Left forelimb (tissue), 1 donor: ENCODE measurements at places on chromosomes 1 and 21.

DNA sequence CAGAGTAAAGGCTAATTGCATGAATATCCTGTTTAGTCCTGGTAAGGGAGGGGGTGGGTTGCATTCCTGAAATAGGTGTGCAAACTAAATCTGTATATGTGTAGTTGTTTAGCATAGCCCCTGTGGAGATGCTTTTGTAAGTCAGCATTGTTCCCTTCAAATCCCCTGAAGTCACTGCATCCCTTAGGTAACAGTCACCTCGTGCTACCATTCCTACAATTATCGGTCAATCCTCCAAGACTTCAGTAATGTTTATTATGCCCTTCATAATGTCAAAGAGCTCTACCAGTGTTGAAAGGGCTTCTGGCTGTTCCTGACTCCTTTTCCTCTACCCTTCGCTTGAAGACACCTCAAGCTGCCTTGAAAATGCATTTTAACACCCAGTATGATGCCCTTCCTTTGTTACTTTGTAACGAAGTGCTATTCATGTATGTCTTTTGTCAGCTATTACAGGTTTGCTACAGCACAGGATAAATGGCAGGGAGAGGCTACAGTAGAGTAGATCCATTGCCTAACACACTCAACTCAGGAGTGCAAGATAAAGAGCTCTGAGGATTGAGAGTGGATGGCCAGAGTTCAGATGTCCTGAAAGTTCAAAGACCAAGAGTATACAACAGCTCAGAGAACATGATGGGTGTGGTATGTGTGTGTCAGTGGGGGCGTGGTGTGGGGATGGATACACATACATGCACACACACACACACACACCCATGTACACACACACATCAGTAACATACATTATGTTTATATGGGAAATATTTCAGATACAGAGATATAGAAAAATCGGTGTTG, 27.4 kb upstream of the FOXD3 start:
- no peak for DNase-seq

DNA sequence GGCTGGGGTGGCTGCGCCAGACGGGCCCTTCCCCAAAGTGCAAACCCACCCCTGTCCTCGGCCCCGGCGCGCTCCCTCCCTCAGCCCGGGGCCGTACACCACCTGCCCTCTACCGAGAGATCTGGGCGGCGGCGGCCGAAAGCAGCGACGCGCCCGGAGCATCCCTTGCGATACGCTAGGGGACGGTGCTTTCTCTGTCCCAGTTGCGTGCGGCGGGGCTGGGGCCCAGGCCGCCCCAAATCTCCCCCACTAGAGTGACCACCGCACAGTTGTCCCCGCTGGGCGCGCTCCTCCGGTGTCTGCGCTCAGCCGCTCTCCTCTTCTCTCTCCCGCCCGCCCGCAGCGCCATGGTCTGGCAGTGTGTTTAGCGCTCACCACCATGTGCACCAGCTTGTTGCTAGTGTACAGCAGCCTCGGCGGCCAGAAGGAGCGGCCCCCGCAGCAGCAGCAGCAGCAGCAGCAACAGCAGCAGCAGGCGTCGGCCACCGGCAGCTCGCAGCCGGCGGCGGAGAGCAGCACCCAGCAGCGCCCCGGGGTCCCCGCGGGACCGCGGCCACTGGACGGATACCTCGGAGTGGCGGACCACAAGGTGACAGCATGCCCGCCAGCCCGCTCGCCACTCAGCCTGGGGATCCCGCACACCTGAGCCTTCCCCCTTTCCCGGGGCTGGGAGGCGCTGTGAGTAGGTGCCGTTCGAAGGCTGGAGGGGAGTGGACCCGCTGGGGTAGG, 1.0 kb downstream of the ST6GALNAC5 start:
- peak; percentile 73 for DNase-seq

GRCh38 chr1:105138458-105138893, 1388.8 kb downstream of the AMY1C start:
- DNase-seq, result no peak

DNA sequence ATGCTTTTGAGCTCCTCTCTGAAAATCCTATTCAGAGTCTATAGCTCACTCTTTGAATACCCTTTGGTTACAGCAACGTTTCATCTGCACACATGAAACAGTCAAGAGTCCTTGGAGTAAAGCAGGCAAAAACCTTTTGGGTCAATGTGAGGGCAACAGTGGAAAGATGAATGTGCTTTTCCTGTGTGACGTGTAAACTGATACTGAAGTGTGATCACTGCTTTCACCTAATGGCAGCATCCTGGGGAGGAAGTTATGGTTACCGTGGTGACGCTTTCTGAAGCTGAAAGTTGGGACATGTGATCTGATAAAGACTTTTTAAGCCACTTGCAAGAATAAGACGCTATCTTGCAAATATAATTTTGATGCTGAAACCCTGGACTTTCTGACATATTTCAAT, 160.0 kb downstream of the SEC16B start:
- no peak for DNase-seq

GRCh38 chr1:30962609-30963508, 54.3 kb upstream of the SDC3 start:
- no peak for DNase-seq
